Neural crest cell (in vitro differentiated cells): ENCODE measurements at places on chromosomes 13 and 19. TPM values are rescaled to one million over a fixed set of nuclear protein-coding genes. Genes with fewer than 3 reads are reported as not detected.

The ACER1 gene
- total RNA-seq = not detected in 2 replicates

The STOML3 gene
- not detected in 2 replicates for total RNA-seq

The TUBA3C gene
- total RNA-seq = not detected in 2 replicates

The RGS9BP gene
- not detected in 2 replicates for total RNA-seq

The ETV2 gene
- total RNA-seq = 1.7 and 1.8 TPM in 2 replicates

The KIR2DL1 gene
- not detected in 2 replicates for total RNA-seq

GRCh38 chr19:41223431-41224234 lies 4.6 kb downstream of the AXL start:
- DNase-seq = no peak

GRCh38 chr19:41050426-41050825 lies 37.8 kb upstream of the CYP2A13 start:
- no peak for DNase-seq

DNA sequence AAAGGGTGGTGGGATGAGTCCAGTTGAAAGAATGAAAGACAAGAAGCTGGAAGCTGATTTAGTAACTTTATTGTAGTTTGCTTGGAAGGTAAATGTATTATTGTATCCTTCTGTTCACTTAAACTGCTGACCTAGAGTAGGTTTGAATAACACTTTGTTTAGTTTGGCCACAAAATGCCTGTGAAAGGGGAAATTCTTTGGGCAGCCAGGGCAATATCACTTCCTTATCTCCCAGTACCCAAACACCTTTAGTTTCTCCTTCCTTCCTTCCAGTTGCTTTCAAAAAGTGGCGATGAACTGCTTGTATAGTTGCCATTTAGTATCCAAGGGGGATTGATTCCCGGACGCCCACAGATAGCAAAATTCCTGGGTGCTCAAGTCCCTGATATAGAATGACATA lies 120.1 kb downstream of the PAN3 start:
- DNase-seq = no peak

- DNase-seq = no peak
These were observed 7.4 kb upstream of the CEACAM18 start for GRCh38 chr19:51470966-51471365.

GRCh38 chr19:52935434-52935833 lies 12.2 kb upstream of the ZNF888 start:
- DNase-seq = no peak

GRCh38 chr13:44451126-44451525 lies 77.5 kb downstream of the SERP2 start:
- DNase-seq = no peak

- DNase-seq = no peak
These were observed 1.3 kb downstream of the TSHZ3 start for GRCh38 chr19:31347828-31348392.

- no peak for DNase-seq
These were observed 107.2 kb downstream of the UQCRFS1 start for GRCh38 chr19:29105629-29106292.

- no peak for DNase-seq
These were observed 42.0 kb downstream of the KLF2 start for GRCh38 chr19:16366433-16367260.
